ENCODE measurements at places on chromosomes 2 and 18. TPM values are rescaled to one million over a fixed set of nuclear protein-coding genes. Genes with fewer than 3 reads are reported as not detected.

HOXD13 gene
- total RNA-seq, result 5.4 TPM

- DNase-seq, result peak; percentile 48
These were observed 87.2 kb downstream of the LPIN1 start for GRCh38 chr2:11833601-11834000.

- peak; percentile 65 for DNase-seq
These were observed 32.2 kb upstream of the ST3GAL5 start for GRCh38 chr2:85920810-85921545.

- no peak for DNase-seq
These were observed 88.6 kb upstream of the GPC1 start for GRCh38 chr2:240346753-240347372.

FLACC1 gene
- total RNA-seq, result 0.26 TPM

DNA sequence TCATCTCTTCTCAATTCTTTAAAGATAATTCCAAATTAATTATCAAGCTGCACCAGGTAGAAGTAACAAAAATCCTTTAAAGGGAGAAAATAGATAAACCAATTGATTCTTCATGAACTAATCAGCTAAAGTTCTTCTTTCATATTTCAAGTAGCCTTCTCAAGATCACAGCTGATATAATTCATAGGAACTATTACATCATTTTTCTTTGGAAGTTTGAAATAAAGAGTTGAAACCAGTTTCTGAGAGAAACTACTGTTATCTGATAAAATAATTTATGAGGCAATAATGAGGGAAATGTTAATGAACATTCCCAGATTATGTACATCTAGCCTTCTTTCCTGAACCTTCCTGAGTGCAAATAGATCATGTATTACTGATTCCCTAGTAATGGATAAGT, 484.9 kb downstream of the METTL4 start:
- DNase-seq, result no peak

DNA sequence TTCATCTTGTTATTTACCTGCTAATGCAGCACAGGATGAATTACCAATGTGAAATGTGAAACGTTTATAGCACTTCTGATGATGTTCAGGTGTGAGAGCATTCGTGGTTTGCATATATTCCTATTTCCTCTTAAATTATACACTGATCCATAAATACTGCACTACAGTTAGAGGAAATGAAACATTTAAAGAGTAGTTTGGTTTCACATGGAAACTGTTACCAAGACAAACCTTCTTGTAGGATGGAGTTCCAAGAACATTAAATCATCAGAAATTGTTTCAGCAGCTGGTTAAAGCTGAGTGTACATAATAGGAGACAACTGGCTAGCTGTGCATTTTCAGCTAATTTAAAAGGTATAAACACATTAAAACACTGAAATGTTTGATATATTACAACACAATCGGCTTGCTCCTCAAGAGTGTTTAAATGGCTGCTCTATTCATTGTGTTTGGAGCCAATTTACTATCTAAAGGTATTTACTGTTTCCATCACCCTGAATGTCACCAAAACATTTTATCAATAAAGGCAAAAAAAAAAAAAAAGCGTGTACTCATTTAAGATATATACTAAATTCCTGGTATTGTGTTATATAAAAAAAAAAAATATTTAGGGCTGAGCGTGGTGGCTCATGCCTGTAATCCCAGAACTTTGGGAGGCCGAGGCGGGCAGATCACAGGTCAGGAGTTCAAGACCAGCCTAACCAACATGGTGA, 100.6 kb downstream of the DYM start:
- no peak for DNase-seq

DNA sequence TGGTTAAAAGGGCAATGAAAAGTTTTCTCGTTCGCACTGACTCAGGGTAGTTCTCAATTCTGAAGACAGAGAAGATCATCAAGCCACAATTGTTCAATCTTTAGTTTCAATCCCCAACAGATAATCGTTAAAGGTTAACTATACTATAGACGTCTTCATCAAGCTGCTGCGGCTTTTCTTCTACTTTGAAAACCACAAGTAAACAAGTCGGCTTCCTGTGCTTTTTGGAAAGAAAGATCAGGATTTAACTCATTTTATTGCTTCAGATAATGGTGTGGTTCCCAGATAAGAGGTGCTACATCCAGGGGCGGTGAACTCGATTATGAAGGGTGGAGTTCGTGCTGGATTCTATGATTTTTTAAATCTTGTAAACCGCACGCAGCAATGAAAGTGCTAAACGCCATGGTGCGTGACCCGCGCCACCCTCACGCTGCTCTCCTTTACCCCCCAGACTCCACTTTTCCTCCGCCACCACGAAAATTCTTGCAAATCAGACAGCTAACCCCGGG, 545 bp upstream of the CDCA7 start:
- DNase-seq, result no peak

- no peak for DNase-seq
These were observed 41.0 kb downstream of the CROCC2 start for GRCh38 chr2:240947176-240947575.

LPIN2 gene
- total RNA-seq, result 29.3 TPM

GRCh38 chr2:227933884-227934283, 62.5 kb downstream of the DAW1 start:
- no peak for DNase-seq

DNA sequence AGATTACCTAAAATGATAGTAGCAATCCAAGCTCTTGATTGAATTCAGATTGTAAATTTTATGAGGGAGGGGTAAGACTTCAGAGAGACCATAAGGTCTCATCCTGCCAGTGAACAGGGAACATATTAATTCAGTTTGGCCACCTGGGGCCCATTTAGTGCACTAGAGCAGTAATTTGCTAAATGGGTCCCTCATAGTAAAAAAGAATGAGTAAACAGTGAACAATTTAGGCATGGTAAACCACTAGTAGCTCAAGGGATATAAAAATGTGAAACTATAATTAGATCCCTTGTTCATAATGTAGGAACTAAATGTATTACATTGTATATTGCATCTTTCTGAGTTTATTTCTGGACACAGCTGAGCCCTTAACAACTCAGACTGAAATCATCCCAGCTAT, 4.9 kb upstream of the PHLPP1 start:
- DNase-seq, result peak; percentile 4

RABL2A gene
- total RNA-seq, result 2.6 TPM

REEP1 gene
- 2.7 TPM for total RNA-seq

DNA sequence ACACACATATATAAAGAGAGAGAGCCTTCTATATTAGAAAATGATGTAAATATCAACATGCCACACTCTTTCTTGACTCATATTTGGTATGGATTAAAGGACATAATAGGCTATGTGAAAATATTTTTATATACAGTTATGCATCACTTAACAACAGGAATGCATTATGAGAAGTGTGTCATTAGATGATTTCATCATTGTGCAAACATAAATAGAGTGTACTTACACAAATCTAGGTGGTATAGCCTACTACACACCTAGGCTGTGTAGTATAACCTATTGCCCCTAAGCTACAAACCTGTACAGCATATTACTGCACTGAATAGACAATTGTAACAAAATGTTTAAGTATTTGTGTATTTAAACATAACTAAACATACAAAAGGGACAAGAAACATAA, 354.8 kb upstream of the CNTNAP5 start:
- no peak for DNase-seq

- DNase-seq, result no peak
These were observed 444.1 kb downstream of the XIRP2 start for GRCh38 chr2:167332358-167332757.

ASPRV1 gene
- total RNA-seq, result 2.4 TPM

GALR1 gene
- not detected for total RNA-seq

- no peak for DNase-seq
These were observed 432.1 kb downstream of the MEIS1 start for GRCh38 chr2:66867063-66867441.

DNA sequence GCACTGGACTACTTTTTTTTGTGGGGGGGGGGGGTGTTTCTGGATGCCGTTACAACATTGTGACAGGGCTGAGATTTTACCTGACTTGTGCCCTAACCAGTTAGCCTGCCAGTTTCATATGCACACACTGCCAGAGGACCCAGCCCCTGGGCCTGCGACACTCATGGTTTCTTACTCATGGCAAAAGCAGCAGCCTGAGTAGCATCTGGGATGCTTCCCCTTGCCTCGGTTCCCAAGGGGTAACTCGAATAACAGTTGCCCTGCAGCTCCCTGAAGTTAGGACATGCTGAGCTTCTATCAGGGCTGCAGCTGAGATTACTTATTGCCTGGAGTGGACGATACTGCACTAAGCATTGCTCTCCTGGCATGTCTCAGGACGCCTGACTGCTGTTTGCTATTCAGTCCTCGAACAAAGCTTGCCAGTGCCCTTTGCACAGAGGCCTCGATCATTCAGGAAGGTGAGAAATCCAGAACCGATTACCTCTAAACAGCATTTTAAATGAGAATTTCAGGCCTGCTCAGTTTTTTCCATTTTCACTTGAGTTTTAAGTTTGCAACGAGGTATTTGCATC, 47.9 kb downstream of the TRPM8 start:
- DNase-seq, result no peak

DNA sequence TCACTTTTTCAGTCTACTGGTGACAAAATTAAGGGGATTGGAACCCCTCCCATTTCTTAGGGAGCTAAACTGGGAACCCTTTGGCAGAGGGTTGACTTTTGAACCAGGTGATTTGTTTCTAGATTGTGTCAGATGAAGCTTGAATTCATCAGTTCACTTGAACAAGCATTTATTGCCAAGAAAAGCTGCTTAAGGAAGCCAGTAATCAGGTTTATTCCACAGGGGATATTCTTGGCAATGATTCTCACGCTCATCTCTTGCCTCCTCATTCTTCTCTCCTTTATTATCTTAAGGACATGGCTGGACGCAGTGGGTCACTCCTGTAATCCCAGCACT, 101.0 kb downstream of the ALPK2 start:
- DNase-seq, result no peak

DNA sequence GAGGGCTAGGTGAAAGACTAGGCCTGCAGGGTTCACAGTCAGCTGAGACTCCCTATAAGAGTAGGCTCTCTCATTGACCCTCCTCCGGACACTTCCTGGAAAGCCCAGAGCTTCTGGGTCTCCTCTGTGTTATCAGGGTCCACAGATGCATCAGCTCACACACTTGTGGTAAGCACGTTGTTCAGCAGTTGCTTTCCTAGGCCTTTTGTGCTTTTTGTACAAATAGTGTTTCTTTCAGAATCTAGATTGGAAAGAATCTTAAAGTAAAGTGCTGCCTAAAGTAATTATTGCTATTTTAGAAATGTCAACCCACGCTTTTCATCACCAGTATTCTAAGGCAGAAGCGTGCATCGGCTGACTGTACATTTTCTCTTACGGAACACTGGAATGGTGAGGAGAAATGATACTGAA, 15.5 kb downstream of the SLC9A2 start:
- DNase-seq, result no peak

- DNase-seq, result no peak
These were observed 874 bp downstream of the NDUFAF7 start for GRCh38 chr2:37232131-37232933.

GRCh38 chr2:98912221-98912851, 23.7 kb downstream of the CRACDL start:
- DNase-seq, result peak; percentile 97

DNA sequence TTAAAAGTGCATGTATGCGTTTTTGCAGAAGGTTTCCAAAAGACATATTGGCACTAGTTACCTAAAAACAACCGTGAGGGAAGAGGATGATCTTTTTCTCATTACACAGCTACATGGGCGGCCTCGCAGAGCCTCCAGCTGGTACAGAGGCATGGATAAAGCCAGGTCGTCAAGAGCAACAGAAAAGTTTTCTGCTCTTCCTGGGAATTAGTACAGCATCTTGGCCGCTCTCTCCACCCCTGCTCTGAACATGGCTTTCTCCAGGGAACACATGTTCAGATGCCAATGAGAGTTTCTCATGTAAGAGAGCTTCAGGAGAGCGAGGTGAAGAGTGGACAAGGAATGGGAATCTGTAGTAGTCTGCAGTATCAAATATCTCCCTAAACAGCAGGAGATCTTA, 108.4 kb downstream of the ZEB2 start:
- DNase-seq, result no peak

CFAP65 gene
- total RNA-seq, result not detected

SOX11 gene
- total RNA-seq, result 2.8 TPM

DNA sequence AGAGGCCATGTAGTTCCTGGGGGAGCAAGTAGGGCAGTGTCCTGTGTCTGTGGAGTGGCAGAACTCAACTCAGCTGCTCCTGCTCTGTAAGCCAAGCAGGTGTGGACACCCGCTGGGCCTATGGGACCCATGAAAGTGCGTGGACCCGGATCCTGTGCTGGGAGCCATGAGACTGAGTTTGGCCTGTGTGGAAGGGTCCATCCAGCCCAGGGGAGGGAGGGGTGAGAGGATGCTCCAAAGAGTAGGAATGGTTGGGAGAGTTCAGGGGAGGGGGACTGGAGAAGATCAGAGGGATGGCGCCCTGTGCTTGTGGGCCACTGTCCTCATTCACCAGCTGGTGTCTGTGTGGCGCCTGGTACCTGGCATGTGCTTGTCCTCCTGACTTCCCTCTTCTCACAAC, 226.4 kb upstream of the HS6ST1 start:
- DNase-seq, result no peak

DNA sequence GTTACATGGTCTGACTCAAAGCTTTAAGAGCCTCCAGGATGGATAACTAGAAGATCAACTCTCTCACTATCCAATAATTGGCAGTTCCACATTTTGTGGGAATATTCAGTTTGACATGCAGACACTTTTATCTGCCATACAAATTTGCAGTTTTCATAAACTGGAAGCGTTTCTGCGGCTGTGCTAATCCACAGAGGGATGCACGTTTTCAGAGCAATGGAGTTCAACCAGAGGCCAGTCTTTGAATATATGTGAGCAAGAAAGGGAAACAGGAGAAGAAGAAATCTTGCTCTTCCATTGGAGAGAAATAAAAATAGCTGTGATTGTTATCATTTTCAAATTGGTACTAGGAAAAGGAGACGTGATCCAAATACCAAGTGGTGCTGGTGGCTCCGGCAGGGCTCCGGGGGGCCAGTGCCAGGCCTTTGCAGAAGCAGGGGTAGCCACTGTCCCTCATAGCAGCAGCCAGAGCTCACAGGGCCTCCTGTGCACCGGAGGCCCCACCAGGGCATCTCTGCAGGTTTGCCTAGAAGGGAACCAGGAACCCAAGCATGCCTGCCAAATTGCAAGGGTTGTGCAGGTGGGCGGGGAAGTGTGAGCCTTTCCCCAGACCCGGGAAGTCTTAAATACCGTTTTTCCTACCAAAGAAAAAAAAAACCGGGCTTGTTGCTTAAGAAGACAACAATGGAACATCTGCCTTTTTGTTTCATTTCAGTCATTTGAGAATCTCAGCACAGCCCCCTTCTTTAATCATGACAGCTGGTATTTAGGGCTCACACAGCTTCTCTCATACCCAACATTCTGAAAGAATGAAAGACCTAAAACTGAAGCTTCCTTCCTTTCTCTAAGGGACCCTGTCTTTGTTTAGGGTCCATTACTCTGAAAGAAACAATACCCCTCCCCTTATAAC, 791.1 kb upstream of the SOX11 start:
- DNase-seq, result no peak

- no peak for DNase-seq
These were observed 7.8 kb upstream of the SCYGR1 start for GRCh38 chr2:227395556-227395955.

GRCh38 chr2:24106786-24107185, 16.3 kb downstream of the PFN4 start:
- DNase-seq, result no peak
